Activated naive CD4-positive, alpha-beta T cell treated with anti-CD3 and anti-CD28 coated beads, Interleukin-2, amount 50 U/mL, for 16 hours (primary cell): ENCODE measurements at places on chromosomes 2 and 18.

DNA sequence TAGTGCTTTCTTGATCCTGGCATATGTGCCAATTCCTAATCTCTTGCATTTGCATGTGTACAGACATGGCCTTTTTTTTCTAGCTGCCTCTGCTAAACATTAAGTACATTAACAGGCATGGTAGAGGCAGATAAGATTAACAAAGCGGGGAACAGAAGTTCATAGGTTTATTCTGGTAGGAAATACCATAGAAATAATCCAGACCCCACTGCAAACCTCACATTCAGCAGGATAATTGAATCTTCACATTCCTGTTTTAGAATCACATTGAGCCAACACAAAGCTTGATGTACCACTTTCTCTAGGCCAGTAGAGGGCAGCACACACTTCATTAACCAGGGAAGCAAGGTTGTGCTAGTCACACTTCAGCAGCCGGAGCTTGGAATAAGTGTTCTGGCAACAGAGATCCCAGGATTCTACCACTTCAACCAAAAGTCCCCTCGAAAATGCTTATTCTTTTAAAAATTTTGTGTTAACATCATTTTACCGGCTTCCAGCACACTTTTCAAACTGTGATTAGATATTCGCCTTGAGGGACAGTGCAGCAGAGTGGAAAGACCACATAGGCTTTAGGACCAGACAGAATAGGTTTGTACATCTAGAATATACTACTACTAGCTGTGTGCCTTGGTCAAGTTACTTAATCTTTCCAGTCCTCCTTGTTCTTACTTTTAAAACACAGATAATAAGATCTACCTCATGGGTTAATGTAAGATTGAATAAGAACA, 420.2 kb upstream of the CHST9 start:
- DNase-seq: no peak

GRCh38 chr2:74334931-74335333, 8.3 kb downstream of the SLC4A5 start:
- DNase-seq: peak; percentile 72

- no peak for DNase-seq
Observed at GRCh38 chr2:204255071-204255470, 290.2 kb upstream of the PARD3B start.

- no peak for DNase-seq
Observed at GRCh38 chr2:31020713-31021112, 117.5 kb downstream of the GALNT14 start.

DNA sequence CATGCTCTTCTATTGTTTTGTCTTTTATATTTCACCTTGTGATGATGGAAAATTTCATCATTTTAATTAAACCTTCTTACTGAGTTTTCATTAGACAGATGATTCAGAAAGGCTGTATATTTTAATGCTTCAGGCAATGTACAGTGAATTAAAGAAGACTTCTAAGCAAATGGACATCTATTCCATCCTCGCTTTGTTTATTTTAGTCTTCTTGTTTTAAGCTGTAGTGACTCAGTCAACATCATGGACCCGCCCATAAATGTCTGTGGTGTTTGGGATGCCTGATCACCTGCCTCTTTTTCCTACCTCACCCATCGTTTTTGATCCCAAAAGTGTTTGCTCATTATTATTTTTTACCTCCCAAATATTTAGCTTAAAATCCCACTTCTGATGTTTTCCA, 43.1 kb downstream of the KYNU start:
- DNase-seq: no peak
